ENCODE measurements at places on chromosomes 1 and 21. TPM values are rescaled to one million over a fixed set of nuclear protein-coding genes. Genes with fewer than 3 reads are reported as not detected.

DNA sequence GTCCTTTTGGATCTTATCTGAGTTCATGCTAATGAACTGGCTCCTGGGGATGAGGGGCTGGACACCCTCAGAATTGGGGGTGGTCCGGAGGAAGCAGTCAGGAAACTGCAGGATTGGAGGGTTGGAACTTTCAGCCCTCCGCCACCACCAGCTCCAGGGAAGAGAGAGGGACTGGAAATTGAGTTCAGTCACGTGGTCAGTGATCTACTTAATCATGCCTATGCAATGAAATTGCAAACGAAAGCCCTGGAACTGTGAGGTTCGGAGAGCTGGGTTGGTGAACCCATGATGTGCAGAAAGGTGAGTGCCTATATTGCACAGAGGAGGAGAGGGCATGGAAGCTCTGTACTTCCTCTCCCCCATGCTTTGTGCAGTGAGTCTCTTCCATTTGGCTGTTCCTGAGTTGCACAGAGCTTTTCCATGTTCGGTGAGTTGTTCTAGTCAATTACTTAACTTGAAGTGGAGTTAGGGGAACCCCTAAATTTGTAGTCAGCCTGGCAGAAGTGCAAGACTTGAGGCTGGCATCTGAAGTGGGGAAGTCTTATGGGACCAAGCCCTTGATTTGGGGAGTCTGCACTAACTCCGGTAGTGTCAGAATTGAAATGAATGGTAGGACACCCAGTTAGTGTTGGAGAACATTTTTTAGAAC is 16.7 kb downstream of the ITSN1 start:
- no peak for DNase-seq

DNA sequence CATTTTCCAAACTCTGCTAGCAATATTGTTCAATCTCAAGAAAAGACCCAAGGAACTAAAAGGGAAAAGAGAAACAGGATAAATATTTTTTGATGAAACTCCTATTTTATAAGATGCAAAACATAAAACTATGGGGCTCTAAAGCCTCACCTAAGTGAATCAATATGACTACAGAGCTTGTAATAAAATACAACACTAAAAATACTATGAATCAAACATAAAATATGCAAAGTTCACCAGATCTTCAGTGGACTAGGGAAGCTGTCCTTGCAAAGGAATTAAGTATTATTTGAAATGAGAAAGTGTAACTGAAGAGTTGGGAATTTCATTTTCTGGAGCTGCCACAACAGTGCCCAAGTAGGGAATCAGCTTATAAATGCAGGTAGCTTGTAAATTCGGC is 124.5 kb downstream of the CRB1 start:
- DNase-seq, result no peak

Gene RAB3B
- total RNA-seq, result not detected

Gene SLC25A33
- total RNA-seq, result 7.9 TPM

Gene PTTG1IP
- 328 TPM for total RNA-seq

Gene MARCKSL1
- 45.6 TPM for total RNA-seq

Gene CLEC20A
- total RNA-seq, result not detected

All from tibial nerve (tissue), 4 donors.